Neural crest cell (in vitro differentiated cells): ENCODE measurements at places on chromosomes 2 and 18. TPM values are rescaled to one million over a fixed set of nuclear protein-coding genes. Genes with fewer than 3 reads are reported as not detected.

Gene SLC5A7
- 2.7 and 3.0 TPM in 2 replicates for total RNA-seq

Gene SMAD4
- 148 and 151 TPM in 2 replicates for total RNA-seq

- H3K27ac ChIP-seq: no peak overlapping the region
- H3K27me3 ChIP-seq: no peaks in the 10 kb centered on the region
- H3K4me1 ChIP-seq: peaks cover 19% of the 10 kb centered on the region
Observed at GRCh38 chr2:222804351-222804750, 56.5 kb upstream of the ACSL3 start.

GRCh38 chr2:128536925-128537620 lies 218.4 kb upstream of the HS6ST1 start:
- DNase-seq: no peak
- no peaks in the 10 kb centered on the region for H3K36me3 ChIP-seq
- H3K27ac ChIP-seq: peak overlapping the region; percentile 96
- peaks cover 34% of the 10 kb centered on the region for H3K4me1 ChIP-seq
